Transverse colon (tissue), 4 donors: ENCODE measurements at places on chromosomes 2 and 18.

DNA sequence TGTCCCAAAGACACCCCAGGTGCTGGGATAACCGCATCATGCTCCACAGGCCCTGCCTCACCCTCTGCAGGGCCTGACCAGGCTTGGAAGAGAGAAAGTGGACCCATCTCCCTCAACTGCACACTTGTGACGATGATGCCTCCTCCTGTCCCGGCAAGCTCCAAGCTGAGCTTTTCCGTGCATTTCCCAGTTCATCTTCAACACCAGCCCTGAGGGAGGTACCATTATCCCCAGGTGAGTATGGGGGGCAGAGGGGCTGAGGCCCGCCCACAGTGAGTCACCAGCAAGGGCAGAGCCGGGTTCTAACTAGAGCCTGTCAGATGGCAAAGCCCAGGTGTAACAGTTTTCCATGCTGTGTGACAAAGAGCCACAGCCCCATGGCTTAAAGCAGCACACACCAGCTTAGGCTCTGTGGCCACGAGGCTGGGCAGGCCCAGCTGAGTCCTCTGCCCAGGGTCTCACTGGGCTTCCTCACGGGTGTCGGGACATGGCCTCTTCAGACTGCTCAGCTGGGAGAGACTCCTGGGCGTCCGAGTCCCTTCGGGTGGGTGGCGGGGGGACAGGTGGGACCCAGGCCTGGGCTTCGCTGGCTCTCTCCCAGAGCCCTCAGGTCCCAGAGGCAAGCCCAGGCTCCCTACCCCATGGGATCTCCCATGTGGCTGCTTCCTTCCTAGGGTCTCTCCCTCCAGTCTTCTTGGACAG is 108.4 kb upstream of the OTOS start:
- no peak for DNase-seq

- DNase-seq, result peak; percentile 87
Observed at GRCh38 chr2:172442072-172442895, 14.9 kb downstream of the ITGA6 start.

- no peak for DNase-seq
Observed at GRCh38 chr2:46667945-46668344, 188.6 kb downstream of the TMEM247 start.

DNA sequence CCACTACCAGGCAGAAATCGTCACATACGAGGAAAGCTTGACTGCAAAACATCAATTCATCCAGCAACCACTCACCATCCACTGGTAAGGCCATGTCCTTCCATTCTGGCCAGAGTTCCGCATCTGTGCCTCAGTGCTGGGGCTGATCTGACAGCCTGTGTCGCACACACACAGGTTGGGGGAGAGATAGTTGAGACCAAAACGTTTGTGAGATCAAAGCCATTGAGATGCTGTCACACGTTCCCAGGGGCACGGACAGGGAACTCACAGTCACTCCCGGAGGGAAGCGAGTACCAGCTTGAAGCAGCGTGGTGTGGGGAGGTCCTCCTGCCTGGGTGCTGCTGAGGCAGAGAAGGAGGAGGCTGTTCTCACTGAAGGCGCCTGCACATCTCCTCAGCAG is 458.5 kb upstream of the SALL3 start:
- no peak for DNase-seq

DNA sequence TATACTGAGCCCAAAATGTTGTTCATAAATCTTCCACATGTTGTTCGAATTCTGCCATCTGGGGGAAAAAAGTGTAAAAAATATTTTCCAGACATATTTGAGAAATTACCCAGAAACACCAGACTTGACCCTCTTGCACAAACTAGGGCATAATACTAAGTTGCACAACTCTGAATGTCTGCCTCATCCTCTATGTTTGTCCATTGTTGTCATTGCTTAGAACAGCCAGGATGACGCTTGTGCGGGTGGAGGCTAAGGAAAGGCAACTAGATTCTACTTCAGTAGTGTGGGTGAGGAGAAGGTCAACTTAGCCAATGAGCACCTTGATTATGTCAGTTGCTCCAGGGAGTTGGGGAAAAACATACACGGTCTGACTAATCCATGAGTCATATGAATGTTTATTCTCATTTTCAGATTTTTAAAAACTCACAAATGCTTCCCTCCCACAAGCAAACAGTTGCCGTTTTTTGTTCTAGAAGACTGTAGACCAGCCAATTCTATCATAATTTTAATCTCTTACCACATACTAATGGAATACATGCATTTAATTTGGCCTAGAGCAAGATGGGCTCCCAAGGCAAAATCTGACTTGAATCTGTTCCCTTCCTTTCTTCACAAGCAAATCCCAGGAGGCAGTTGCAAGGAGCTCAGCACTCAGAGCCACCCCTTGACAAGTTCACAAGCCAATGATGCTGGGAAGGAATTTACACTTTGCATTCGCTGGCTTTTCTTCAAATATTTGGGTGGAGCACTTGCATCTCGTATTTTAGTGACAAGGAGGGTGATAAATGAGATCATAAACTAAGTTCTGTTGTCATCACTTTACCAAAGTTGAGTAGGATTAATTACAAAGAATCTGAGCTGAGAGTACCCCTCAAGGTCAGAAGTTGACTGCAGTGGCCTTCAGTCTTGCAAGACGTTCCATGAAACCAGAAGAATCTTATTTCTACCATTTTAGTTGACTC is 163.2 kb upstream of the TWIST2 start:
- DNase-seq, result no peak

DNA sequence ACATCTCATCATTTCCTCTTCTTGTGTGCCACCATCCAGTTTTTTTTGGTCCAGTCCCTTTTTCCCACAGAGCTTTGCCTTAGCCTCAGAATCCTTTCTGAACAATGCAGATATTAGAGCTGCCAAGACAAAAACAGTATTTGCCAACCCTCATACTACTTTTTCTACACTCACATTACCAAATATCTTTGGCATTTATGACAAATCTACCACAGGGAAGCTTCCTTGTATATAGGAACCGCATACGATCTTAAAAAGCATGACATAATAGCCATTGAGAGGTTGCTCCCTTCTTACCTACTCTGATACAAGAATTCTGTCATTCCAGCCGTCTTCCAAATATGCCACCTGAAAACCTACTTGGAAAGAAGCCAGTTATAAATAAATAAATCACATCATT is 9.4 kb downstream of the ZNF24 start:
- no peak for DNase-seq

DNA sequence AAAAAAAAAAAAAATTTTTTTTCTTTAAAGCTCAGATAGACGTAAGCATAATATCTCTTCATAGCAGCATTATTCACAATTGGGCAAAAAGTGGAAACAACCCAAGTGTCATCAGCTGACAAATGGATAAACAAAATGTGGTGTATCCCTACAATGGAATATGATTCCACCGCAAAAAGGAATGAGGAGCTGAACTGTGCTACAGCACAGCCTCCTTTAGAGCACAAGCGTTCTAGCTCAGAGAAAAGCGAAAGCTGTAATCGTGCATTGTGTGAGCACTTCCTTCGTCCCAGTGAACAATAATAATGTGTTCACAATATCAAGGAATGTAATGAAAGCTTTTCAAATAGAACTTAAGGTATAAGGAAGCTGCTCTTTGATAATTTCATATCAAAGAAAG is 11.7 kb upstream of the CHMP1B start:
- no peak for DNase-seq

- no peak for DNase-seq
Observed at GRCh38 chr2:29373870-29374269, 258.7 kb downstream of the CLIP4 start.

DNA sequence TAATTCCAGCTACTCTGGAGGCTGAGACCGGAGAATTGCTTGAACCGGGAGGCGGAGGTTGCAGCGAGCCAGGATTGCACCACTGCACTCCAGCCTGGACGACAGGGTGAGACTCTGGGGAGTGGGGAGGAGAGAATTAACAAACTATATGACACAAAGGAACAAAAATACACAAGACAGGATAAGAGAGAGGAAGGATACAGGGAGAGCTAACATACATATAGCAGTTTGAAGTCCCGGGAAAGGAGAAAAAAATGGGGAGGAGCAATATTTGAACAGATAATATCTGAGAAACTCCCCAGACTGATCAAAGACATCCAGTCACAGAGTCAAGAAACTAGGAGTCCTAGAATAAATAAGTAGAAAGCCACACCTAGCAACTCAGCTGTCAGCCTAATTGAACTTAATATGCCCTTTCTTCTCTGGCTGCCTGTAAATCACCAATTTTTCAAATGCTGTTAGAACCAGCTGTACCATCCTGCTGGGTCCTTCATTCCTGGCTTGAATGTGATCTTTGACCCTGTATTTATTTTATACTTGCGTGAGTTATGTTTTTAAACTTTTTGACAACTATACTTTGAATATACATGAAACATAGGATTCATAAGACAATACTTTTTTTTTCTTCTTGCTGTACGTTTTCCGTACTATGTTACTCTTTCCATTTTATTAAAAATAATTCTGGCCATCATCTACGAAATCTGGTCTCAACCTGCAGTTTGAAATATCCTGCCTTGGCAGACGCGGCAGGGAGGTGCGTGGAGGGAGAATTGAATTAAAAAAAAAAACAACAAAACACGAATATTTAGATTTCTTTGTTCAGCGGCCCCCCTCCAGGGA is 876 bp upstream of the CYP27A1 start:
- no peak for DNase-seq

DNA sequence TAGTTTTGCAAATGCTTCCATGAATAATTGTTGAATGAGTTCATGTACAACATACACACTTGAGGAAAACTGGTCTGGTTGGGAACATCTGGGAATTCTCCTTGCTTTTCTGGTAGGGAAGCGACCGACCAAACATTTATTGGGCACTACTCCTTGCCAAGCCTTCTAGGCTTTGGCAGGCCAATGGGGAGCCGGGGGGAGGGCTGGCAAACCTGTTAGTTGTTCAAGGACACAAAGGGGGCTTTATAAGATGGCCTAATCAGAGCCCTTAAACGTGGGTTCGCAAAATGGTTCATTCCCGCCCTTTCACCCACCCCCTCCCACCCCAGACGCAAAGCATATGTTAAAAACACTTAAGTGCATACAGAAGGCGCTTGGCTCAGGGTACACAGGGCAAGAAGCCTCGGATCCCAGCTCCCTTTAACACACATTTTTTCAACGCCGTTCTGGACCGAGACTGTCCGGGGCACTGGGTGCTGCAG is 844 bp upstream of the VSNL1 start:
- peak; percentile 63 for DNase-seq

DNA sequence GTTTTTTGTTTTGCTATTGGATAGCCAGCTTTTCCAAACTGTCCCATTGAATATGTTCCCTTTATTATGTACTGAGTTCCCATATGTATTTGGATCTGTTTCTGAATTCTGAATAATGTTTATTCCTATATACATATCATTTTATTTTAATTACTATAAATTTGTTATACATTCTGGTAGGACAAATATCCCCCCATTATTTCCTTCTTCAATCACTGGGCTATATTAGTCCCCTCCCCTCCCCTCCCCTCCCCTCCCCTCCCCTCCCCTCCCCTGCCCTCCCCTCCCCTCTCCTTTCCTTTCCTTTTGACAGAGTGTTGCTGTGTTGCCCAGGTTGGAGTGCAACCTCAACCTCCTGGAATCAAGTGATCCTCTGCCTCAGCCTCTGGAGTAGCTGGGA is 26.3 kb downstream of the RAB3GAP1 start:
- no peak for DNase-seq

GRCh38 chr2:120310136-120310535 is 35.8 kb upstream of the INHBB start:
- no peak for DNase-seq

DNA sequence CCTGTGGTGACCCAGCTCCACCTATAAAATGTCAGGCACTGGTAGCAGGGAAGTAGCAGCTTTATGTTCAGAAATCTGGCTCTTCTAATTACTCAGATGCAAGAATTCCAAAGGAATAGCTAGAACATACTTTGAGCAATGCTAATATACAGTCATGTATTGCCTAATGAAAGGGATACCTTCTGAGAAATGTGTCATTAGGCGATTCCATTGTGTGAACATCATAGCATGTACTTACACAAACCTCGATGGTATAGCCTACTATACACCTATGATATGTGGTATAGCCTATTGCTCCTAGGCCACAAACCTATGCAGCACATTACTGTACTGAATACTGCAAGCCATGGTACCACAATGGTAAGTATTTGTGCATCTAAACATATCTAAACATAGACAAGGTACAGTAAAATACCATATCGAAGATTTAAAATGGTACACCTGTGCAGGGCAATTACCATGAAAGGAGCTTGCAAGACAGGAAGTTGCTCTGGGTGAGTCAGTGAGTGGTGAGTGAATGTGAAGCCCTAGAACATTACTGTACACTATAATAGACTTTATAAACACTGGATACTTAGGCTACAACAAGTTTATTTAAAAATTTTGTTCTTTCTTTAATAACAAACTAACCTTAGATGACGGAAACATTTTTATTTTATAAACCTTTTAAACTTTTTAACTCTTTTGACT is 50.3 kb upstream of the ETAA1 start:
- DNase-seq, result no peak

- DNase-seq, result no peak
Observed at GRCh38 chr2:139165041-139165440, 384.9 kb upstream of the NXPH2 start.

- no peak for DNase-seq
Observed at GRCh38 chr18:60049172-60049571, 149.4 kb downstream of the PMAIP1 start.

GRCh38 chr2:225559072-225559415 is 159.5 kb downstream of the NYAP2 start:
- DNase-seq, result no peak

DNA sequence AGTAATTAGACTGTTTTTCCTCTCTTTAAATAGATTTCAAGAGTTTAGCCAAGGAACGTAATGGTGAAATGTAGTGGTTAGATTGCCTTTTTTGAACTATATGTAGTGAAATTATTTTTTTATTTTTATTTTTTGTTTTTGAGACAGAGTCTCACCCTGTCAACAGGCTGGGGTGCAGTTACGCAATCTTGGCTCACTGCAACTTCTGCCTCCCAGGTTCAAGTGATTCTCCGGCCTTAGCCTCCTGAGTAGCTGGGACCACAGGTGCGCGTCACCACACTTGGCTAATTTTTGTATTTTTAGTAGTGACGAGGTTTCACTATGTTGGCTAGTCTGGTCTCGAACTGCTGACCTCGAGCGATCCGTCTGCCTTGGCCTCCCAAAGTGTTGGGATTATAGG is 60.8 kb downstream of the BIRC6 start:
- DNase-seq, result no peak

DNA sequence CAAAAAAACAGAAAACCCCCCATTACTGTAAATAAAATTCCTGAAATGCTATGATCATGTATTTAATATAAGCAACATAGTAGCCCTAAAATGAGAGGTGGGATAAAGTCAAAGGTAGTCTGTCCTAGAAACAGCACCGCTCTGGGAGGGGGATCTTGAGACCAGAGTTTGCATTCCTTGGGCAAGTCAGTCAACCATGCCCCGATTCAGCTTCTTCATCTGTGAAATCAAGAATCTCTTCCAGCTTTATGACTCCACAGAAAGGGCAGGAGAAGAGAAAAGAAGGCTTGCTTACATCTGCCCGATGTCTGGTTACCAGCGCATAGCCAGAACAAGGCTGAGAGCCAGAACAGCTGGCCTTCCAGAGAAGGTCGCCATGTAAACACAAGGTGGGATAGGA is 2.1 kb upstream of the FBLN7 start:
- no peak for DNase-seq

DNA sequence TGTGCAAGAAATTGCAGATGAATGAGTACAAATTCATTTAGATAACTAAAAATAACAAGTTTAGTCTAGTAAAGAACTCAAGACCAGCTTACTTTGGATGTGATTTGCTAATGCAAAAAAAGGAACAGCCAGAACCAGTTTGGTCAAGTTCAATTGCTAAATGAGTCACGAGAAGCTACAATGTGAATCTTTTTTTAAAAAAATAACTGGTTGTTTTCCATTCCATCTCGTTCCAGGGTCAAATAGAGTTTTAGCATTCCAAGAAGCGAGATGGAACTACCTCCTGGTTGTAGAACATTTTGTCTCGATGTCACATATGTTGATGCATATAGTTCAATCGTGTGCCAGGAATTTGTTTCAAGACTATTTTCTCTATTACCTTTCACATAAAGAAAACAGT is 65.0 kb upstream of the IKZF2 start:
- no peak for DNase-seq
